ENCODE measurements at places on chromosomes 2 and 18.

- DNase-seq = no peak
Observed at GRCh38 chr2:132825601-132826000, 155.6 kb upstream of the LYPD1 start.

GRCh38 chr18:58396144-58396543 is 232.7 kb downstream of the ALPK2 start:
- DNase-seq = no peak

DNA sequence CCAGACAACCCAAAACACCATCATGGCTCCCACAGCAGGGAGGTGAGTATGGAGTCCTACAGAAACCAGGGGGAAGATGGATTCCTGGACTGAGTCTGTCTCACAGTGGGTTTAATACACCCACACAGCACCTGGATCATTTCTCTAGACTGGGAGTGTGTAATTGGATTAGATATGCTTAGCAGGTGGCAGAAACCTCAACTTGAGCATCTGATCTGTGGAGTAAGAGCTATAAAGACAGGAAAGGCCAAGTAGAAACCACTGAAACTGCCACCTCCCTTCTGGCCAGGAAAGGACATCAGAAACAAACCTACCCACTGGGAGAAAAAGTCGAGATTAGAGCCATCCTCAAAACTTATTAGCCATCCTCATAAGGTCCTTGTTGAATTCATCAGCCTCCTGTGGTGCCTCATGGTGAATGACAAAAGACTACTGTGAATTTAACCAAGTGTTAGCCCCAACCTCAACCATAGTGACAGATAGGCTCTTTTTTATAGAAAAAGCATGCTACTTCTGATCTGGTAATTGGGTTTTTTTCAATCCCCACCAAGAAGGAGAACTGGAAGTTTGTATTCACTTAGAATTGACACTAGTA is 28.1 kb upstream of the CHST9 start:
- DNase-seq = no peak

DNA sequence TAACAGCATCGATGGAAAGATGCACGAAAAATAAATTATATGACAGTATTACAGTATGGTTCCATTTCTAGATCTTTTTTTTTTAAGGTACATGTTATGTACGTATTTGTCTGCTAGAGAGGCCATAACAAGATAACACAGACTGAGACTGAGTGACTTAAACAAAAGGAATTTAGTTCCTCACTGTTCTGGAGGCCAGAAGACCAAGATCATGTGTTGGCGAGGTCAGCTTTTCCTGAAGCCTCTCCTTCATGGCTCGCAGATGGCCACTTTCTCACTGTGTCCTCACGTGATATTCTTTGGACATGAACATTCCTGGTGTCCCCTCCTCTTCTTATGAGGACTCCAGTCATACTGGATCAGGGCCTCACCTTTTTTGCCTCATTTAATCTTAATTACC is 177.4 kb downstream of the CAPN13 start:
- DNase-seq = no peak

DNA sequence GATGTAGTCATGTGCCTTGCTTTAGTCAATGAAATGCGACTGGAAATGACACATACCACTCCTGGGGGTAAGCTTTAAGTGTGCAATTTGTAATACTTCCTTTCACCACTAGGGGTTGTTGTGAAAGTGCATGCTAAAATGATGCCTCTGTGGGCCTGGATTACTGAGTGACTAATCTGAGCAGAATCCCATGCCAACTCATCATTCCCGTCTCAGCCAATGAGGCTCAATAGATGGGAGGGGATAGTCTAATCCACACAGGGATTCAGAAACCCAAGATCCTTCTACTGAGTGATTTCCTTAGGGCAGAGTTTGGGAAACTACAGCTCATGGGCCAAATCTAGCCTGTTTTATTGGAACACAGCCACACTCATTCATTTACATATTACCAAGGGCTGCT is 54.0 kb downstream of the HRH4 start:
- DNase-seq = no peak

DNA sequence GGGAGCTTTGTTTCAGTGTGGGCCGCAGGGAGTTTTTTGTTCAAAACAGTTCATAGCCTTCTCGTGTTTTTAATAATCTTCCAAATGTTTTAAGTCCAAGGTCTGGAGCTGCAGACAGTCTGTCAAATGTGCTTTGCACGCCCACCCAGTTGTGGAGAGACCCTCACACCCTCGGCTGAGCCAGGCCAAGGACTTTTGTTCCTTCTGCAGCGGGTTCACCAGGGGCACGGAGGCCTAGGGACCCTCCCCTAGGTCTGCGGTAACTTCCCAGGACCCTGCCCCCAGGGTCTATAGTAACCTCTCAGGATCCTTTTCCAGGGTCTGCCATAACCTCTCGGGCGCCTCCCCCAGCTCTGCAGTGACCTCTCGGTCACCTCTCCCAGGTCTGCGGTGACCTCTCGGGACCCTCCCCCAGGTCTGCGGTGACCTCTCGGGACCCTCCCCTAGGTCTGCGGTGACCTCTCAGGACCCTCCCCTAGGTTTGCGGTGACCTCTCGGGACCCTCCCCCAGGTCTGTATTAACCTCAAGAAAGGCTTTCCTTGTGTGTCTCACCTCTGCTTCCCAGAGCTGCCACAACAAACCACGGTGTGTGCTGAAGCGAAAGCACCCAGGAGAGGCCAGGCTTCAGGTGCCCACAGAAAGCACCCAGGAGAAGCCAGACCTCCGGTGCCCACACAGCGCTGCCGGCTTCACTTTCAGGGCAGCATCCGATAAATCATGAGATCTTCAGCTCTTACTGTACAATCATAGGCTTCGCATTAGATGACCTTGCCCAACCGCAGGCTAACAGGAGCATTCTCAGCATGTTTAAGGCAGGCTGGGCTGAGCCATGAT is 301.9 kb upstream of the SALL3 start:
- no peak for DNase-seq

DNA sequence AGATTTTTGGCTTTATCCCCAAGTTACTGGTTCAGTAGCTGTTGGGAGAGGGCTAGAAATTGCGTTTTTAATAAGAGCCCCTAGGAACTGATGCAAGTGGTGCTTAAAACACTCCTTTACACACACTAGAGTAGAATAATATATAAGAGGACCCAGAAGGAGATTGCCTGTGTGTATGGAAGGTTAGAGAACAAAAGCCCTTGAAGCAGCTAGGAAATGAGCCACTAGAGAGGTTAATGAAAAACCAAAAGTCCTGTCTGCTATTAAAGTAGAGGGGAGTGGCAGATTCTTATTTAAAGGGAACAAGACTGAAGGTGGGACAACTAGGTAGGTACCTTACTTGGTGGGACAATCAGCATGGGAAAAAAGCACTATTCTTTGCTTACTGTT is 14.4 kb upstream of the SLC39A10 start:
- DNase-seq = no peak

DNA sequence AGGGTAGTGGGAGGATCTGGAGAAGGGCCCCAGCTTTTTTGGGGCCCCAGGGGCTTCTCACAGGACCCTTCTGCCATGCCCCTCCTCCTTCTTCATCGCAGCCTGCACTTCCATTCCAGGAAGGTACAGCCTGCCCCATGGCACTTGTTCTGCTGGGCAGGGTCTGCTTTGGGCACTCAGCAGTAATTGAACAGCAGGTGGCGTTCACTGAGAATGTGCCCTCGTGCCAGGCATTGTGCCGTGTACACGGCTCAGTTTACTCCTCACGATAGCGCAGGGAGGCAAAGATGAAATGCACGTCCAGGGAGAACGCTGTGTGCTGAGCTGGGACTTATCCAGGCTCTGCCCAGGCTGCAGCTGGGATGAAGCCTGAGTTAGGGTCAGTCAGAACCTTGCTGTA is 54.8 kb upstream of the ASB18 start:
- no peak for DNase-seq

GRCh38 chr2:217941886-217942728 is 60.7 kb downstream of the TNS1 start:
- no peak for DNase-seq

GRCh38 chr2:83224591-83225200 is 1234.4 kb downstream of the SUCLG1 start:
- no peak for DNase-seq

DNA sequence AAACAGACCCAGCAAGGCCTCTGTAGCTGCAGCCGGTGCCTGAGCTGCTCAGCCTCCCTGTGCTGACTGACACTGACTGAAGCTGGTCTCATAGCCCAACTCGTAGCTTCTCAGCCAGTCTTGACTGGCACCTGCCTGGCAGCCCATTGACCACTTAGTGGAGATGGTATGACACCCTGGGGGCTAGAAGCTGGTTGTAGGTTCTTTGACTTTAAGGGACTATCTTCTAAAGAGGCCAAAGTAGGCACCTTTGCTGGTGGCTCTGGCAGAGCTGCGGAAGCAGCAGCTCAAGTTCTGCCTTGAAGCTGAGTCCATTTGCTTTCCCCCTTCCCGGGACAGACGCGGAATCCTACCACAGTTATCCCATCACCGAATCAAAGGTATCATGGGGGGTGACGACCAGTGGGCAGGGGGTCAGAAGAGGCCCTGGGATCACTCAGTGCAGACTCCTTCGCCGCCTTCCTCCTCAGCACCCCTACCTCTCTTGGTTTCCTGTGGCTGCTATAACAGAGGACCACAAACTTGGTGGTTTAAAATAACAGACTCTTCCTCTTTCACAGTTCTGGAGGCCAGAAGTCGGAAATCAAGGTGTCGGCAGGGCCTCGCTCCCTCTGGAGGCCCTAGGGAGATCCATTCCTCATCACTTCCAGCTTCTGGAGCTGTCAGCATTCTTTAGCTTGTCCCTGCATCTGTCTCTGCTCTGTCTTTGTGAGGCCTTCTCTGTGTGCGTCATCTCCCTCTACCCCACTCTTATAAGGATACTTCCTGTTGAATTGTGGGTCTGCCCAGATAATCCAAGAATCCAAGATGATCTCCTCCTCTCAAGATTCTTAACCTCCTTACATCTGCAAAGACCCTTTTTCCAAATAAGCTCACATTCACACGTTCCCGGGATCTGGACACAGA is 13.7 kb upstream of the FOSL2 start:
- DNase-seq = no peak

- no peak for DNase-seq
Observed at GRCh38 chr2:96521219-96521618, 15.3 kb upstream of the ARID5A start.

DNA sequence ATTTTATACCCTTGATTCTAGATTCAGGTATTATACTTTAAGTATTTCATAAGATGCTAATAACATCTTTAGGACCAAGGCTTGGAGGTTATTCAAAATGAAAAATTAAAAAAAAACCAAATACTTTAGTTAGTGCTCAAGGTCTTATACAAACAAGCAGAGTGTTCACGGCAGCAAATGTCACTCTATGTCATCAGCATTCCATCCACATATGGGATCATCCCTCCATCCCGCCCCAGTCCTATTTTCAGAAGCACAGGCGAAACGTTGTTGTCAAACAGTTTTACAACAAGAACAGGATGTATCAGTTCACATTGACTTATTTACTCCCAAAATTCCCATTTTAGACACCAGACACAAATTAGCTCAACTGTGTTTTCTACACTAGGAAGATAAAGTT is 83.7 kb downstream of the DSEL start:
- DNase-seq = no peak

- DNase-seq = no peak
Observed at GRCh38 chr2:193581807-193582206, 1387.1 kb upstream of the TMEFF2 start.

DNA sequence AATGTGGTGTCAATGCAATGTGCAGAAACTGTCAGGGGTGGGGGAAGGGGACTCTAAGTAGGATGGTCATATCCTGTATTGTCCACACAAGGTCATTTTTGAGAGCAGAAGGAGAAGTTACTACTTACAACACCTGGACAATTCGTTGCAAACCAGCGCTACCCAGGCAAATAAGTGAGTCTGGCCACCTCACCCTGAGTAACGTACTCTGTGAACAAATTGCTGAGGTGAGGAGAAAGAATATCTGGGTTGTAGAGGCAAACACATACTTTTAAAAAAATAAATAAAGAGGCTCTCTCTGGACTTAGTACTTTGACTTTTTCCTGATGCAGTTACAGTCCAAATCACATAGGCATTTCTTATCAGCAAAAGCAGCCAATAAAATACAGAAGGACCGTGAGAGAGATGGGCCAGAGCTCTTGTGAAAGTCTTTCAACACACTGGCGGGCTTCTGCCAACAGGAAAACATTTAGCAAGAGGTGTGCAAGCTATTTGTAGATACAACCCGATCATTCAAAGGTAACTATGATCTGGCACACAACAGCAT is 268.2 kb upstream of the ID2 start:
- no peak for DNase-seq

DNA sequence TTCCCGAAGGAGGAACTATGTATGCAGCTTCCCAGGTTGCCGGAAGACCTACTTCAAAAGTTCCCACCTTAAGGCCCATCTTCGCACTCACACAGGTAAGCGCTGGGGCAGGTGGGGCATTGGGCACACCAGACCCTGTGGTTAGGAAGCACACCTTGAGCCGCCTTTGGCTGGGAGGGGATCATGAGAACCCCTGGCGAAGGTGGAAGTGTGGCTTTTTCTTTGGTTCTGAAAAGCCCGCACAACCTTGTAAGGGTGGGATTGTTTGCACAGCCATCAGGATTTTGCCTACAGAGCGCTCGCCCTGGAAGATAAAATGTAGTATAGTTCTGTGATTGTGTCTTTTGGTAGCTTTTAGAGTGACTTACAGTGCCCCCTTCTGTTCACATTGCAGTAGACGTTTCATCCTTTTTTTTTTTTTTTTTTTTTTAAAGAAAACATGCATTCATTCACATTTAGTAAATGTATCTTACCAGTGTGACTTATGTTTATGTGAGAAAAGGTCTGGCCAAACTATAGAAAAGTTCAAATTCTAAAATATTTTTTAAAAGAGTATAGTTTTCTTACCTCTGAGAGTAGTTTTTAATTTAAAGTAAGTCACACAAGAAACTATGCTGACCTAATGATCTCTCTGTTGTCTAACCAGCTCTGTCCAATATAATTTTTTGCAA is 5.3 kb downstream of the KLF11 start:
- DNase-seq = no peak

GRCh38 chr18:10757946-10758345 is 232.1 kb downstream of the NAPG start:
- no peak for DNase-seq

GRCh38 chr2:224584785-224585210 is 365 bp downstream of the CUL3 start:
- DNase-seq = no peak

DNA sequence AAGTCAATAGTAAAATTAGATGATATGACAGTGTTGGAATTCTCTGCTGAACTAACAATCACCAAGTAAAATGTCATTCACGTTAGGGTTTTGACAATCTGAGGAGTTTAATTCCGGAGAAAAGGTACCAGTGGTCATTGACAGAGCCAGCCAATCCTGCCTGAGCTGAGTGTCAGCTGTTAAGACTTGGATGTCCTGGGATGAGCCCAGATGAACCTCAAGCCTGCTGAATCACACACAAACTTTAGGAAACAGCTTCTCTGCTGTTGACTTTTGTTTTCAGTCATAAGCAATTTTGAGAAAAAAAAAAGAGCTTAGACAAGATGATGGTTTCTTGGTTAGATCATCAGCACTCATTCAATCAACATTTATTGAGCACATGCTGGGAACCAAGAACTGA is 600.0 kb upstream of the SLC39A10 start:
- no peak for DNase-seq

GRCh38 chr2:168603439-168603961 is 147.4 kb downstream of the CERS6 start:
- DNase-seq = no peak
